ENCODE measurements at places on chromosomes 5 and 9. TPM values are rescaled to one million over a fixed set of nuclear protein-coding genes. Genes with fewer than 3 reads are reported as not detected.

- peaks cover 21% of the 10 kb centered on the region for H3K4me1 ChIP-seq
- H3K4me3 ChIP-seq, result peak overlapping the region; percentile 30
- peaks cover 72% of the 10 kb centered on the region for H3K27me3 ChIP-seq
These were observed 66.2 kb downstream of the FOXD1 start for GRCh38 chr5:73382401-73382740.

DNA sequence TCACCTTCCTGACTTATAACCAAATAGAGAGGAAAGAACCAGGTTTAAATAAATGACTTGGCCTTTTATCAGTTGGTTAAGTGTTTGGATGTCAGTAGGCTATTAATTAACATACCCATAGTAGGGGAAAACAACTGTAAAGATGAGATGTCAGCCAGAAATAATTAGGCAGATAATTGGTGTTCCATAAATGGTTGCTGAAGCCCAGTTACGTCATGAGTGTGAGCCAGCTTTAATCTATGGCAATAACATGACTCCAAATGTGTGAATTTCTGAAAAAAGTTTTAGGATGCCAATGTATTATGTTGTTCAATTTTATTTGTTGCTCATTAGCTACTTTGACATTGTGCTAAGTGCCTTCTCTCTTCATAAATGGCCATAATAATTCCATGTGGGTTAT is 180.5 kb downstream of the FBXL7 start:
- H3K36me3 ChIP-seq, result no peaks in the 10 kb centered on the region
- H3K4me3 ChIP-seq, result no peak overlapping the region
- H3K4me1 ChIP-seq, result peaks cover 43% of the 10 kb centered on the region
- no peak for DNase-seq
- H3K27ac ChIP-seq, result no peak overlapping the region

GRCh38 chr5:154403234-154403633 is 42.6 kb upstream of the SAP30L start:
- H3K4me1 ChIP-seq, result peaks cover 13% of the 10 kb centered on the region
- H3K27me3 ChIP-seq, result no peaks in the 10 kb centered on the region
- no peak overlapping the region for H3K27ac ChIP-seq
- no peaks in the 10 kb centered on the region for H3K36me3 ChIP-seq
- DNase-seq, result no peak

GRCh38 chr5:132526974-132527564 is 16.3 kb downstream of the IL5 start:
- H3K27ac ChIP-seq, result no peak overlapping the region
- no peaks in the 10 kb centered on the region for H3K27me3 ChIP-seq
- peak overlapping the region; percentile 52 for H3K4me3 ChIP-seq
- no peak for DNase-seq
- no peaks in the 10 kb centered on the region for H3K4me1 ChIP-seq

DNA sequence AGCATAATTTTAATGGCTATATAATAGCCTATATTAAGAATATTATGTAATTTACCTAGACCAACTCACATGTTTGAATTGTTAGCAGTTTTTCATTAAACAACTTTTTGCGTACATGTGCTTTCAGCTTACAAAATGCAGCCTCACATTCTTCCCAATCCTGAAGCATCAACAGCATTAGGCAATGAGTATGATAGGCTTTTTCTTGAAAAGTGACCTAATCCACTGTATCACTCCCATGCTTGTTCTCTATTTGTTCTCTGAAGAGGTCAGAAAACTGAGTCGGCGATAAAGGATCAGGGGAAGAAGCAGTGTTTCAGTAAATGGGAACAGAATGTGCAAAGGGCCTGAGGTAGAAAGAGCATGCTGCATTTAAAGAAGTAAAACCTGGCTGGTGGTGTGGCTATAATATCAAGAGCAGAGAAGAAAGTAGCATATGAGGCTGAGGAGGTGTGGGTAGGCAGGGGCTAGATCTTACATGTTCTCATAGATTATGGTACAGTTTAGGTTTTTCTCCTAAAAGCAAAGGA is 212.4 kb downstream of the SAXO1 start:
- no peak overlapping the region for H3K27ac ChIP-seq
- no peaks in the 10 kb centered on the region for H3K36me3 ChIP-seq
- DNase-seq, result no peak
- H3K27me3 ChIP-seq, result no peaks in the 10 kb centered on the region
- no peak overlapping the region for H3K4me3 ChIP-seq

MYMK gene
- 0.34 TPM for total RNA-seq

FOXD4L4 gene
- total RNA-seq, result 0.14 TPM

DNA sequence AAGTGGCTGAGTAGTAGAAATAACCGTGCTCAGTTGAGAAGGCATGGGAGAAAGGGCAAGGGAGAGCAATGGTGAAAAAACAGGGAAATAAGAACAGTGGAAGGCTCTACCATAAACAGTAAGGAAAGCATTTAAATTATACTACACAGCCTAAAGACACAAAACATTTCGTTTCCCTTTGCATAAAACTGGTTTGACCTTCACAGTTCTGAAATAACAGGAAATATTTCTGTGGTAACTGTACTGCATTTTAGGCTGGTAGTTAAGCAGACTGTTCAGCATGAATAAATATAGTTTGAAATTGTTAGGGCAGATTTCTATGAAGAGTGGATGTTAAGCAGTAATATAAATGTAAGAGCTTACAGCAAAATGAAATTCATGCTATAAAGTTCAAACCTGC is 147.5 kb downstream of the CSNK1G3 start:
- no peaks in the 10 kb centered on the region for H3K27me3 ChIP-seq
- H3K36me3 ChIP-seq, result peaks cover 8% of the 10 kb centered on the region
- DNase-seq, result no peak
- no peaks in the 10 kb centered on the region for H3K4me1 ChIP-seq

- no peaks in the 10 kb centered on the region for H3K27me3 ChIP-seq
- peaks cover 54% of the 10 kb centered on the region for H3K4me1 ChIP-seq
- no peak overlapping the region for H3K4me3 ChIP-seq
- H3K36me3 ChIP-seq, result peaks cover 3% of the 10 kb centered on the region
These were observed 4.5 kb downstream of the MACIR start for GRCh38 chr5:103263054-103263453.

GRCh38 chr9:124660341-124660801 is 110.7 kb downstream of the NR6A1 start:
- H3K4me3 ChIP-seq, result peak overlapping the region; percentile 66
- H3K27me3 ChIP-seq, result no peaks in the 10 kb centered on the region
- H3K27ac ChIP-seq, result peak overlapping the region; percentile 95
- H3K36me3 ChIP-seq, result no peaks in the 10 kb centered on the region
- H3K4me1 ChIP-seq, result peaks cover 51% of the 10 kb centered on the region
- no peak for DNase-seq

DNA sequence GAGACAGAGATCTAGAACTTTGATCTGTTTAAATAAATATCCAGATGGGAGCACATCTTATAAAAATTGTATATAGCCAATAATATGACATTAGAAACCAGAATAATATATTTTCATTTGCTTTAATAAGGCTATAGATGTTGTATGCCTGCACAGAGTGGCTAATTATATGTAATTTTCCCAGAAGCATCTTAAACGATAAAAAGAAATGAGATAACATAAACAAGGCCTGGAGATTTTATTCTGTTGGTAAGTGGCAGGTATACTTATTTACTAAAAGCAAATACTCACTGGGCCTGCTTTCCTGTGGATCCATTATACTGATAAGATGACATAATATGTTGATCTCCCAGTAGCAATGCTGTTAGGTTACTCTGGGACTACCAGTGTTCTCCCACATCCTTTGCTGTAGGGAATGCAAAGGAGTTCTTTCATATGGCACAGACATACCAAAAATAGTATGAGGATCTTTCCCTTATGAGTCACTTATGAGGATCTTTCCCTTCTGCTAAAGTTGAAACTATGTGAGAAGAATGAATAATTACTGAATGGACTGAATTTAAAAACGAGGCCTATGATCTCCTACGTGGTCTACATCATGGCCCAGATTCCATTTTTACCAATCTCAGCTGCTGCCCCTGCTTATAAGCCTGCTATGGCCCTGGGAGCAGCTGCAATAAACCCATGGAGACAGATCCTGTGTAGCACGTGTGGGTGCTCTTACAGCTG is 112.1 kb downstream of the NUDT12 start:
- H3K27ac ChIP-seq, result no peak overlapping the region
- H3K4me3 ChIP-seq, result no peak overlapping the region
- peaks cover 15% of the 10 kb centered on the region for H3K4me1 ChIP-seq
- no peak for DNase-seq

CEL gene
- total RNA-seq, result 10.4 TPM

OTP gene
- total RNA-seq, result not detected

Measured in WTC11 (cell line).